ENCODE measurements at places on chromosomes 3 and 15.

- DNase-seq: no peak
These were observed 282.7 kb upstream of the TPRG1 start for GRCh38 chr3:188889054-188889491.

DNA sequence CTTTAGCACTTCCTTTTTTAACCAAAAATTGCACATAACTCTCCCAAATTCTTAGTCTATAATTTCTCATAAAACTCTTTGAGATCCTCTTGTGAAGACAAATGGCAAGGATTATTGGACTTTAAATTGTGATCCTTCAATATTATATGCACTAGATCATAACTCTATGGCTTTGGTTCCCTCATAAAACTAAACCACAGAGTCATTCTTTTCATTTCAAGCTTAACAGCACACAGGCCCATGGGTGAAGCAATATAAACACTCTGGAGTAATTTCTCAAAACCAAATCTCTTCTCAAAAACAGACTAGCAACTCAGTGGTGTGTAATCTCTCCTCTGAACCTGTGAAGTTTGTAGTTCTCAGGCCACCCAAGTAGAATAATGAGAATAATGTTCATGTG lies 171.0 kb upstream of the NECTIN3 start:
- DNase-seq: no peak

DNA sequence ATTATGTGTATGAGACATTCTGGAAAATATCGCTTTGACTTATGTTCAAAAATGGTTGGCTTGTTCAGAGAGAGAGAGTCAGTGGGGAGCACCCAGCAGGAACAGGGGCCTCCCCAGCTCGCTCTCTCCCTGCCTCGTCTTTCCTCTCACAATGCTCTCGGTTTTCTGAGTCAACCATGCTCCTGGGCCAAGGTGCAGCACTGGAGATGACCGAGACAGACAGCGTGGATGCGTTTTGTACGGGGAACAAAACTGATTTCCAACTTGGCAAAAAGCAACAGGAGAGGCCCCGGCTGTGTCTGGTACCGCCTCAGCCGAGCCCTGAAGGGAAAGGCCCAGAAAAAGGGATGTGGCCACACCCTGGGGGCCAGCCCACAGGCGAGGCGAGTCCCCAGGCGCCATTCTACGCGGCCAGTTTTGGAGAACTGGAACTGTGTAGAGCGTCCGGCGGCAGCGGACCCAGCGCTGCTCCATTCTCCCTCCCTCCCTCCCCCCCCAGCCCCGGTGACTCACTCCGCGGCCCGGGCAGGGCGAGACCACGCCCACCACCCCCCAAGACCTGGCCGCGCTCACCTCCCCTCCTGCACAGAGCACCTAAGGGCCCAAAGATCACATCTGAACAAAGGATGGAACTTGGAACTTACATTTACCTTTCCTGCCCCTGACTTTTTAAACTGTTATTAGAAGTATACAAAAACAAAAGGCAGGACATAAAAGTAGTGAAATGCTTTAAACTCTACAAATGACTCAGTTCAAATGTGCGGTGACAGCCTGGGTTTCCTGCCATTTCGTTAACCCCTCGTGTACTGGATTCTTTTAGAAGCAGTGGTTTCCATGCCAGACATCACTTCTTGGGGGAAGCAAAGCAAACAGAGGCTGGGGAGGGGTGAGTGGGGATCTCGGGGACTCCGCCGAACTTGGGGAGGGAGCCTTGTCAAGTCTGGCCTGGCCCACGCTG lies 12.7 kb downstream of the ATP10A start:
- DNase-seq: peak; percentile 74

DNA sequence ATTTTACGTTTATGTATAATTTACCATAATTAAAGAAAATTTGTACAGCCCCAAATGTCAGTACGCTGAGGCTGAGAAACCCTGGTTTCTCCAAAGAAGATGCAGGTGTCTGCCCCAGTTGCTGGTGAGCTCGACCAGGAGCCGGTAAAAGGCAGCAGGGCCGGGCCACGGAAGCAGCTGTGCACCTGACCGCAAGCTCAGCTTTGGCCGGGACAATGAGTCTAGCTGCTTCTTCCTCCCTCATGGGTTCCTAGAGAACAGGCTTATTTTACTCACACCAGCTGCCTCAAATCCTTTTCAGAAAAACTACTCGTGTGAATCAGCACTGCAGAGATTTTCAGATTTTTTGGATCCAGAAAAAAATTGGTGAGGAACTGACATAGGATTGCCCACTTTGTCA lies 18.0 kb upstream of the ZXDC start:
- DNase-seq: no peak

DNA sequence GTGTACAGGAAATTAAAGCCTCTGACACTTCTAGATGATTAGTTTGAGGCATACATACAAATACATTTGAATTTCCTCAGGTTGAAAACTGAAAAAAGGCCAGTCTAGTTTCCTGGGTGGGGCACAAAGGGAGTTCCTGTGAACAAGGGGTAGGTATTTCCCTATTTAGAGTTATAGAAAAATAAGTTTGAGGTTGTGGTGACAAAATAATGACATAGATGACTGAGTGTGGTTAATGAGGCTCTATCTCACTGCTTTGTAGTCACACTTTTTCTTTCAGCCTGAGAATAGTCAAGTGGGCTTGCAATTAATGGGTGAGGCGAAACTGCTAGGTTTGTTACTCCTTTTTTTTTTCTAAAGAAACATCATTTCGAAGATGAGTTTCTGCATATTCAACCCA lies 4.3 kb downstream of the SLCO3A1 start:
- DNase-seq: no peak

GRCh38 chr3:87792198-87792533 lies 266.6 kb downstream of the CGGBP1 start:
- DNase-seq: no peak

GRCh38 chr3:148079370-148079769 lies 618.3 kb upstream of the AGTR1 start:
- no peak for DNase-seq

- no peak for DNase-seq
These were observed 626.1 kb downstream of the MAGI1 start for GRCh38 chr3:65412588-65412987.

GRCh38 chr3:7000501-7000900 lies 139.6 kb downstream of the GRM7 start:
- DNase-seq: no peak

- peak; percentile 51 for DNase-seq
These were observed 109.6 kb upstream of the UMPS start for GRCh38 chr3:124620600-124621063.

- DNase-seq: no peak
These were observed 1142.2 kb downstream of the IGSF11 start for GRCh38 chr3:117892431-117892841.

- DNase-seq: no peak
These were observed 12.6 kb downstream of the FAM107A start for GRCh38 chr3:58564456-58565160.

DNA sequence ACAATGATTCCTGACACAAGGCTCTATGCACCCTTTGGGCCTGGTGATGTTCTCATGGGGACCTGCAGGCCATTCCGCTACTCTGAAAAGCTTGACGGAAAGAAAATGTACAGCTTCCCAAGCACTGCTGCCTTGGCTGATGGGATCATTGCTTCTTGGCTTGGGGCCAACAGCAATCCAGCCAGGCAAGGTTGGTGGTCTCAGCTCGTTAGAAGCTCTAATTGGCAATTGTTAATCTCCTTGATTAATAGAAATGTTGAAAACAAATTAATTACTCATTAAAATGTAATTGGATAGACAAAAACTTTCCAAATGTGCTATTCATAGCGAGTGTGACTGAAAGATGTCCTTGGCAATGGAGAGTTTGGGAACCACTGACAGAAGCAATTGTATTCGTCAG lies 16.3 kb upstream of the MYZAP start:
- DNase-seq: no peak

DNA sequence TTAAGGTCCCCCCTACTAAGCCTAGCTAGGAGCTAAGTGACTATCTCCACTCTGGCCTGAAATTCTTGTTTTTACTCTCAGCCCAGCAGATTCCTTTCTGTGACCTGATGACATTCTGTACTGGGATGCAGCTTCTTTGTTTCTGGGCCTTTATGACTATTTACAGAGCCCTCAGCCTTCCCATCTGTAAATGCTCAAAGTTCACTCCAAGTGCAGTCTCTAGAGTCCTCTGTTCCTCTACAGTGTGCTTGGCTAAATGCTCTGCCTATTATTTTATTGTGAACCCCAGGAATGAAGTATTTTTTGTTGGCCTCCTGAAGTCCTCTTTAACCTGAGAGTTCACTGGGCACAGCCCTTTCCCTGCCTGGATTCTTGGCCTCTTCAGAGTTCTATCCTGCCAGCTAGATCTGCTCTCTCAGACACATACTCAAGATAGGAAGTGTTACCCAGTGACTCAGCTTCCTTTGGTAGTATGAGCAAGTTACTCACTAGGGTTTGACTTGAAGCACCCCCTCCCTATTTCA lies 278.1 kb upstream of the P2RY1 start:
- DNase-seq: no peak

GRCh38 chr3:157117875-157118654 lies 41.9 kb downstream of the CCNL1 start:
- no peak for DNase-seq

- DNase-seq: no peak
These were observed 388.7 kb upstream of the CFAP20DC start for GRCh38 chr3:59438492-59438891.

DNA sequence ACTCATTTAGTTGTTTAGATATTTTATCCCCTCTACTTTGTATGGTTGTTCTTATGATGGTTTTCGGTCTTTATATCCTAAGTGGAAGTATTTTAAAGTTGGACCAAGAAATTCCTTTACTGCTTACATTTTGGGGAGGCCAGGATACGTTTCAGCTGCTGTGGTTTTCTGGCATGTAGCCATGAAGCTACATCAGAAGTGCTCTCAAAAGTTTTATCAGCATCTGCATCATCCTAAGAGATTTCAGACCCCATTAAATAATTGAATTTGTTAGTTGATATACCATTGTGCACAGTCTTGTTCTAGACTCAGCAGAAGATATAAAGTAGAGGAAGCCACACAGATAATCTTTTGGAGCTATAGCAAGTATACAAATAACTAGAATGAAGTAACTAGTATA lies 50.1 kb upstream of the SKOR1 start:
- DNase-seq: no peak

DNA sequence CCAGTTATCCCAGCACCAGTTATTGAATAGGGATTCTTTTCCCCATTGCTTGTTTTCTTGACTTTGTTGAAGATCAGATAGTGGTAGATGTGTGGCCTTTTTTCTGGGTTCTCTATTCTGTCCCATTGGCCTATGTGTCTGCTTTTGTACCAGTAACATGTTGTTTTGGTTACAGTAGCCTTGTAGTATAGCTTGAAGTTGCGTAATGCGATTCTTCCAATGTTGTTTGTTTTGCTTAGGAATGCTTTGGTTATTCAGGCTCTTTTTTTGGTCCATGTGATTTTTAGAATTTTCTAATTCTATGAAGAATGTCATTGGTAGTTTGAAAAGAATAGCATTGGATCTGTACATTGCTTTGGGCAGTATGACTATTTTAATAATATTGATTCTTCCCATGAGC lies 94.3 kb upstream of the CHMP2B start:
- no peak for DNase-seq

GRCh38 chr3:60282866-60283265 lies 968.4 kb downstream of the FHIT start:
- no peak for DNase-seq
